ENCODE measurements at places on chromosomes 11 and 22. TPM values are rescaled to one million over a fixed set of nuclear protein-coding genes. Genes with fewer than 3 reads are reported as not detected.
A peak's percentile ranks its signal among the peaks of the same experiment; 100 is the strongest.

DNA sequence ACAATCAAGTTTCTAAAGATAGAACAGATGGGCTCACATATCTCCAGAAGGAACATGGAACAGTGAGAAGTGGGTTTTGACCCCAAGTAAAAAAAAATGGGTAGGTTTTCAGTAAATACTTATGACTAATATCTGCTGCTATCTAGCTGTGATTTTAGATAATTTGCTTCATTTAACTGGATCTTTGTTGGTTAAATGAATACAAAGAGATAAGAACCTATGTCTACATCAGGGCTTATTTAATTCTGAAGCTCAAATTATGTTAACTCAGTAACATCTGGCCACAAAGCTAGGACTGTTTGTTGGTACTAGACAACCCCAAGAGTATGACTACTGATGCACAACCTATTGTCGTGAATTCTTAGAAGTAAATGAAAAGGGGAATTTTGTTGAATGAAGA is 144.4 kb upstream of the SESN3 start:
- no peak for DNase-seq

DNA sequence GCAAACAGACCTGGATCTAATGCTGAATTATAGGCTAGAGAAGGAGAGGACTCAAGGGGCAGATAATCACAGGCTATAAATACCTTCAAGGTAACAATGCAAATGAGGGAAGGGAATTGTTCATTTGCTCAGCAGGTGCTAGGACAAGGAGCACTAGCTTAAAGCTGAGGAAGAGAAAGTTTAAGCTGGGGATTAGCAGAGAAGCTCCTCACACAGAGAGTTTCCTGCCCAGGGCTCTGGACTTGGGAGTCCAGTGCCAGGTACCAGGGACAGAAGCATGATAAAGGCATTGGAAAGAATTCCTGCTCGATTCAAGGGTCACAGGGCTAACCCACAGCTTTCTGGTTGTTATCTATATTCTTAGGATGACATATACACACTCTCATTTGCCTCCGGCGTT is 509.9 kb downstream of the NTM start:
- no peak for DNase-seq

The SYT8 gene
- polyA plus RNA-seq: not detected

- peak; percentile 59 for DNase-seq
These were observed at the start of gene DENND6B for GRCh38 chr22:50326956-50327710. Gene DENND6B, minus strand, starts transcription at chr22:50327012. Its CDS starts 24 bp downstream, at chr22:50326988.

DNA sequence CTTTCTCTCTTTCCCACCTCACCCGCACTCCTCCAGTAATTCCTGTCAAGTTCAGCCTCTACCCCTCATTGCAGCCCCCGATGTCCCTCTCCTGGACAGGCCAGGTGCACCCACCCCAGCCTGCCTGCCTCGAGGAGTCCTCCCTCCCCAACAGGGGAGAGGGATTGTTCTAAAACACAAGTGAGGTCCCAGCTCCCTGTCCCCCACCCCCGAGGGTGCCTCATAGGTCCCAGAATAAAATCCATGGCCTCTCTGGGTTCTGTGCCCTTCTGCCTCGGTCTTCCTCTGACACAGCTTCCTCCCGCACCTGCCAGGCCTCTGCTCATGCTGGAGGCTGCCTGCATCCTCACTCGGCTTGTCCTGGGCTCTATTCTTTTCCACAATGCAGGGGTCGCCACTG is 720.1 kb downstream of the BRD1 start:
- no peak for DNase-seq

- DNase-seq: no peak
These were observed 26.1 kb downstream of the GLYATL1 start for GRCh38 chr11:58965246-58965985.

GRCh38 chr11:85825616-85826015 is 14.7 kb upstream of the SYTL2 start:
- no peak for DNase-seq

DNA sequence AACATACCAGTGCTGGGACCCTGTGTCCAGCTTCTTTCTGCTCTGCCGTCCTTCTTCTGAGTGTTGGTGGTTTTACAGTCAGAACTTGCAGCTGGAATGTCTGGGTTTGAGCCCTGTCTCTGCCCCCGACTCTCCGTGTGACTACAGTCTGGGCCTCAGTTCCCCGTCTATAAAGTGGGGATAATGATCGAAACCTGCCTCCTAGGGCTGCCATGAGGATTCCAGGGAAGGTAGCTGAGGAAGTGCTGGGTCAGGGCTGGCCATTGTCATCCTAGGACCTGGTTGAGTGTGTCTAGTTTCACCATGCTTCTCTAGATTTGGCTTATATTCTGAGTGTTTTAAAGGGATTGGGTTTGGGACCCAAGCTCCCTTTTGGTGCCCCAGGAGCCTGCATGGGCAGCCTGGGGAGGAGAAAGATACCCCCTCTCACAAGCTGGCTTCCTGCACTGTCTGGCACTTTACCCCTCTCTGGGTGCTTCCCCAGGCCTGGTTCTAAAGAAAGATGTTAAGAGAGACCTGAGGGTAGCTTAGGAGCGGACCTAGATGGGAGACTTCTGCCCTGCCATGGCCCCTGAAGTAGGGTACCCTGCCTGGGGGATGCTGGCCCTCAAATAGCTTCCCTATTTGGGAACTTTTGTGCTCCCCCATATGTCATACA is 49.9 kb downstream of the TSPAN18 start:
- DNase-seq: no peak

The GPR83 gene
- 0.10 TPM for polyA plus RNA-seq

GRCh38 chr11:94708176-94708575 is 60.0 kb upstream of the AMOTL1 start:
- DNase-seq: no peak

GRCh38 chr22:29385748-29386147 is 2.6 kb downstream of the AP1B1 start:
- DNase-seq: no peak

The TMPRSS13 gene
- 1.5 TPM for polyA plus RNA-seq

- peak; percentile 19 for DNase-seq
These were observed 48.4 kb upstream of the WNT7B start for GRCh38 chr22:46025225-46025972.

- no peak for DNase-seq
These were observed 496 bp upstream of the CST6 start for GRCh38 chr11:66011239-66011784.

DNA sequence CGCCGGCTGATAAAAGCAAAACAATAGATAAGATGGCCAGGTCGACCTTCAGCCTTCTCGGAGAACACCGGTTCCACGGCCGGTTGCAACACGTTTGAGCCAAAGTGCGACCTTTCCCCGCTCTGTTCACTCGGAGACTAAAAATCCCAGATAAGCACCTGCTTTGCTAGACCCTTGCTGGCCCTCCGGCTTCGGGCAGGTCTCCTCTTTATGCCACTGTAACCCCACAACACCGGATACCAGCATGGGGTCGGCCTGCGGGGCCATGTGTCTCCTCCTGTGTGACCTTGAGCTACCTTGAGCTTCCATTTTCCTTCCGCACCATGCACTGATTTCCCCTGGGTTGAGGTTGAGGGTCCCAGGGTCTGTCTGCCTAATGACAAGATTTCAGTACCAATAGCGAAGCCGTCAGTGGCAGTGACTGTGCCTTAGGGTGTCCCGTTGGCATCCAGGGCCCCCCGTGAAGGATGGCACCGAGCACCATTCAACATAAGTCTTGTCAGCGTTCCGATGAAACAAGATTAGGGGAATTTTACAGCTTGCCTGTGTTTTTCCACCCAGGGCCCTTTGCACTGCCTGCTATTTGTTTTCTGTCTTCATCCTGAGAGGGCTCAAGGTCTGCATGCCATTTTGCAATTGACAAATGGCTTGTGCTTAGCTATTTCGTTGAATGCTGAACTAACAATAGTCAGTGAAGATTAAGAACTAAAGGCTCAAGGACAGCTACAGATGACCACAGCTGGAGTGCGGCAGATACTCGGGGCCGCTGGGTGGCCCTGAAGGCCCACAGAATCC is 118.6 kb downstream of the KCNQ1 start:
- no peak for DNase-seq

- DNase-seq: no peak
These were observed 154.6 kb downstream of the MAML2 start for GRCh38 chr11:96188243-96189006.

DNA sequence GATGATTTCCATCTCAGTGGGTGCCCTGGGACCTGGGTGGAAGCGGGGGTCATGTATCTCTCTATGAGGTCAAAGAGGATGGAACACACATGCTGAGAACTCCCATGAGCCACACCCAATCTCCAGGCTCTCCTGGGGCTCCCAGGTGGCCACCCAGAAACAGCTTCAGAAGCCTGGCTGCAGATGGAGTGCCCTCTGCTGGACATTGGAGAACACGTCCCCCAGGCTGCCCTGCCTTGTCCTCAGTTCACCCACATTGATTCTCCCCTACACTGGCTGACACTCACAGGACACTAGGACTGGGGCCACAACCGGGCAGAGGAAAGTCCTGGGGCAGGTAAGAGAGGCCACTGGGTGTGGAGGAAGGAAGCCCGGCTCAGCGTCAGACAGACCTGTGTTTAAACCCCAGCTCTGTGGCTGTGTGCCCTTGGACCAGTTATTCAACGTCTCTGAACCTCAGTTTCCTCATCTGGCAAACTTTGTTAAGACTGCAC is 4.5 kb upstream of the NOL12 start:
- DNase-seq: peak; percentile 66

The ZNF202 gene
- 9.7 TPM for polyA plus RNA-seq

DNA sequence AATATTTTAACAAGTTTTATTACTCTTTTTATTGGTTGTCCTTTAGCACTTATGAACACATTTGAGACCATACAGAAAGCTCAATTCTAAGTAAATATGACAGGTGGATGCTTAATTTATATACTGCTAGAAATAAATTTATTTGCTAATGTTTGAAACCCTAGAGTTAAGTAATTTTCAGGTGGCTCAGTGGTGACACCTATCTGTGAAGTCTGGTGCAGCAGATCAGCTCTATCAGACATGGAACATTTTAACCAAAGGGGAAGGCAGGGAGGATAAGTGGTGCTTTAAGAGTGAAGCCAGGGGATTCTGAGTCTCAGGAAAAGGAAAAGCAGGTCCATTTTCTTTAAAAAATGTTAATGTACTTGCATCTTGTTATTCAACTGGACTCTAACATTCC is 175.8 kb downstream of the DSCAML1 start:
- no peak for DNase-seq

- DNase-seq: no peak
These were observed 9.3 kb upstream of the MRGPRD start for GRCh38 chr11:68989936-68990606.

The ACTN3 gene
- polyA plus RNA-seq: not detected

The MS4A3 gene
- 0.60 TPM for polyA plus RNA-seq

DNA sequence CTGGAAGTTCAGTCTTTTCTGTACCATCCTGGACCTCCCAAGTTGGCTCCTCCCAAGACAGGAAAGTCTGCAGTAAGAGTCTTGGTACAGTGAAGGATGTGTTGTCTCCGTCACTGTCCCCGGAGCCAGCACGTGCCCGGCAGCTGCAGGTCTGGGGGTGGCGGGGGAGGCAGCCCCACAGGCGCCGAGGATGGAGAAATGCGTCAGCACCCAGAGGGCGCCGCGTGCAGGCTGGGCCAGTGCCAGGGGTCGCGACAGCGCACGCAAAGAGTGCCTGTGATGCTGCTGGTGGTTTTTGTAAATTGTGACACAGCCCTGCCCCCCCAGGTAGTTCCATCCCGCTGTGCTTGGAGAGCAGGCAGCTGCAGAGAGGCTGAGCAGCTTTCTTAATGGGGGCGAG is 1200.5 kb downstream of the BRD1 start:
- DNase-seq: no peak

The SLC22A9 gene
- polyA plus RNA-seq: not detected

The OR2AG2 gene
- polyA plus RNA-seq: not detected

The LMO1 gene
- 0.29 TPM for polyA plus RNA-seq

DNA sequence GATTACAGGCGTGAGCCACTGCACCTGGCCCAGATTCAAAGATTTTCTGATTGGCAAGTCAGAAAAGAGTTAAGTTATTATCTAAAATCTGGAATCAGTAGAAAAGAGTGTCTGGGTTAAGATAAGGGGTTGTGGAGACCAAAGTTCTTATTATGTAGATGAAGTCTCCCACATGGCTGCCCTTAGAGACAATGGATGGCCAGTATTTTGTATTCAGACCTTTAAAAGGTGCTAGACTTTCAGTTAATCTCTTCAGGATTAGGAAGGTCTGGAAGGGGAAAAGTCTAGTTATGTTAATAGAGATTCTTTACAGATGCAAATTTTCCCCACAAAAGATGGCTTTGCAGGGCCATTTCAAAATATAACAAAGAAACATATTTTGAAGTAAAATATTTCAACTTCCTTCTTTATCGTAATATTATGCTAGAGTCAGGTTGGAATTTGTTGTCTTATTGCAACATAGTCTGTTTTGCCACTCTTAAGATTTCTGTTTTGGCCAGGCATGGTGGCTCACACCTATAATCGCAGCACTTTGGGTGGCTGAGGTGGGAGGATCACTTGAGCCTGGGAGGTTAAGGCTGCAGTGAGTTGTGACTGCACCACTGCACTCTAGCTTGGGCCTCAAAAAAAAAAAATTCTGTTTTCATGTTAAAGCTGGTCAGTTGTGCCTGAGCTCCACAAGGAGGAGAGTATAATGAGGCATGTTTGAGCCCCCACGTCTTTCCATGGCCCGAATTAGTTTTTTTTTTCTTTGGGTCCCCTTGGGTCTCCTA is 14.0 kb downstream of the GRAMD1B start:
- no peak for DNase-seq

- no peak for DNase-seq
These were observed 72.6 kb upstream of the GRAMD1B start for GRCh38 chr11:123357353-123357989.

DNA sequence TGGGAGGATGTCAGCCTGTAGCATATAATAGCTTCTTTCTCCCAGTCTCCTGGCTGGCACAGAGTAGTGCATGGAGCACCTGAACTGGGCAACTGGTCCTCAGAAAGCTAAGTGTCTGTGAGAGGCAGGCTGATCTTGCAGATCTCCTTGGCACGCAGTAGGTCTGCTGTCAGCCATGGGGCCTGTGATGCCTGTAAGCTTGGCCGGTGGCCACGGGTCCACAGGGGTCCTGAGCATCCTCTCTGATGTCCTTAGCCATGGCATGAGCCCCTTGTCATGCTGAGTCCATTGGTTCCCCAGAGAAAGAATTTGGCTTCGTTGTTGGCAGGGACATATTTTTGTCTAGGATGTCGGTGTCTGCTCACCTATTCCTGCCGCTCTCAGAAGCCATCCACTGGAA is 25.0 kb downstream of the AMPD3 start:
- DNase-seq: no peak

- no peak for DNase-seq
These were observed 5.4 kb downstream of the SHISA8 start for GRCh38 chr22:41909310-41910049.

DNA sequence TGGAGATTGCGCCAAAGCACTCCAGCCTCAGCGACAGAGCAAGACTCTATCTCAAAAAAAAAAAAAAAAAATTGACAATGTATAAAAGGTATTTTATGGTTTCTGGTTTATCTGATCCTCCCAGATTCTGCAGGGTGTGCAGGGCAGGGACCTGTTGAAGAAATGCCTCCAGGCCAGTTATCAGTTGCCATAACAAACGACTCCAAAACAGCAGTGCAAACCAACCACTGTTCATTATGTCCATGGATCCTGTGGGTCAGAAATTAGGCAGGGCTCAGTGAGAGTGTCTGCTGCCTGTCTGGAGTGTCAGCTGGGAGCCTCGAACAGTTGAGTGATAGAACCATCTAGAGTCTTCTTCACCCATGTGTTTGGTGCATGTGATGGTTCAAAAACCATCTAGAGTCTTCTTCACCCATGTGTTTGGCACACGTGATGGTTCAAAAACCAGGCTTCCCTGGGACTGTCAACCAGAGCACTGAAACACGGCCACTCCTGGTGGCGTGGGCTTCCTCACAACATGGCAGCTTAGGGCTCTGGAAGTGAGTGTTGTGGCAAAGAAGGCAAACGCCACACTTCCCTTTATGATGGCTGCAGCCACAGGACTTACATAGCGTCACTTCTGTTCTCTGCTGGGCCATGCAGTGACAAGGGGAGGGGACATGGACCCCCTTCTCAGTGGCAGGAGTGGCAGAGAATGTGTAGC is 115.1 kb upstream of the CRYBB3 start:
- no peak for DNase-seq

The SNX32 gene
- 0.77 TPM for polyA plus RNA-seq
